ENCODE measurements at places on chromosomes 5 and 9.

- no peak for DNase-seq
These were observed 2.4 kb downstream of the WDR5 start for GRCh38 chr9:134138292-134138691.

DNA sequence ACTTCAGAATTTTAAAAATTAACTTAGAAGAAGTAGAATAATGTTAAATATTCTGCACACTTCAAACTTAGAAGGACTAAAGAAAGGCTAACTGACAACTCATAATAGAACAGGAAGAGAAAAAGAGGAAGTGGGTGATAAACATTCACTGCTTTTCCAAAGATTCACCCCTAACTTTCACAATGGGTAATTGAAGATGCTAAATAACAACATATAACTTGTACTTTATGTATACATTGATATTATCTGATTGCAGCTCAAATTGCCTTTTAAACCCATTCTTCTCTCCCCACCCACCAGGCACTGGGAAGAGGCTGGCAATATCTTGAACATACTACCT is 376.6 kb downstream of the EFNA5 start:
- no peak for DNase-seq

DNA sequence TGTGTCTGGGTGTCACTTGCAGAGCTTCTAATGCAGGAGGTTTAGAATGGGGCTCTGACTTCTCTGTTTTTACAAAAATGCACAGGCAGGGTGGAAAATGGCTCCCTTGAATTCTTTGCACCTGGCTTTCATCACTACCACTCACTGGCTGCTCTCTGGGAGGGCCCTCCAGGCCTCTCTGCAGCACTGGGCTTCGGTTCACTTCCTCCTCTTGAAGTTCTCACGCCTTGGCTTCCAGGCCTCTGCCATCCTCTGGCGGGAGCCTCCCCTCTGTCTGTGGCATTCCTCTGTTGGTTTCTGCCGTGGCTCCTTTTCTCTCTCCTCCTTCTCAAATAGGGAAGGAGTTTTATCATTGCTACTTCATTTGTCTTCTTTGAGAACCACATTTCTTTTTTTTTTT is 2.8 kb upstream of the PRLR start:
- no peak for DNase-seq

DNA sequence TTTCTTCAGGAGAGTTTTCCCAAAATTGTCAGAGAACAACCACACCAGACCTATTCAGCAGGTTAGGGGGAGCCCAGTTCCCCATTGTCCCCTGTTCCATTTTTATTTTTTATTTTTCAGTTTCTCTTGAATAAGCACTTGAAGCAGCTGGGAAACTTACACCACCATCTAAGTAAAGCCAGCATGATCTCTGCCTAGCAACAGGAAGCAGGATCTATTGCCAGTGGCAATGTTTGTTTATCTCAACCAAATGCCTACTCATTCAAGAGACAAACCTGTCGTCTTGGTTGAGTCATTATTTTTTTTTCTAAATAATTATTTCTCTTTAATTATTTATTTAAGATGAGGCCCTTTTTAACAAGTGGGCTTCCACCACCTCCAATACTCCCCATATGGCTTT is 379.3 kb downstream of the PLK2 start:
- DNase-seq: no peak

- no peak for DNase-seq
These were observed 38.9 kb downstream of the PAM start for GRCh38 chr5:102794047-102794446.

GRCh38 chr5:1050423-1051365 is 42.1 kb downstream of the NKD2 start:
- DNase-seq: no peak

DNA sequence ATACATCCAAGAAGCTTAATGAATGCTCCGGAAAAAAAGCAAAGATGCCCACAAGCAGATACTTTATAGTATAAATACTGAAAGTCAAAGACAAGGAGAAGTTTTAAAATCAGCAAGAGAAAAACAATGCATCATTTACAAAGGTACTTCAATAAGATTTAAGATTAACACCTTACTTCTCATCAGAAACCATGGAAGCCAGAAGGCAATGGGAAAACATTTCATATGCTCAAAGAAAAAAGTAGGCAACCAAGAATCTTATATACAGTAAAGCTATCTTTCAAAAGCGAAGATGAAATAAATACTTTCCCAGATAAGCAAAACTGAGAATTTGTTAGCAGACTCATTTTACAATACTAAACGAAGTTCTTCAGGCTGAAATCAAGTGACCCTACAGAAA is 51.1 kb downstream of the ABHD17B start:
- DNase-seq: no peak

GRCh38 chr5:90680921-90681563 is 122.4 kb downstream of the ADGRV1 start:
- no peak for DNase-seq

Measured in activated CD8-positive, alpha-beta memory T cell treated with anti-CD3 and anti-CD28 coated beads for 48 hours (primary cell).